ENCODE measurements at places on chromosomes 13 and 19. TPM values are rescaled to one million over a fixed set of nuclear protein-coding genes. Genes with fewer than 3 reads are reported as not detected.

The PDE4A gene
- 3.6 TPM for total RNA-seq

GRCh38 chr19:55440411-55441105, 2.5 kb downstream of the SHISA7 start:
- DNase-seq = no peak

DNA sequence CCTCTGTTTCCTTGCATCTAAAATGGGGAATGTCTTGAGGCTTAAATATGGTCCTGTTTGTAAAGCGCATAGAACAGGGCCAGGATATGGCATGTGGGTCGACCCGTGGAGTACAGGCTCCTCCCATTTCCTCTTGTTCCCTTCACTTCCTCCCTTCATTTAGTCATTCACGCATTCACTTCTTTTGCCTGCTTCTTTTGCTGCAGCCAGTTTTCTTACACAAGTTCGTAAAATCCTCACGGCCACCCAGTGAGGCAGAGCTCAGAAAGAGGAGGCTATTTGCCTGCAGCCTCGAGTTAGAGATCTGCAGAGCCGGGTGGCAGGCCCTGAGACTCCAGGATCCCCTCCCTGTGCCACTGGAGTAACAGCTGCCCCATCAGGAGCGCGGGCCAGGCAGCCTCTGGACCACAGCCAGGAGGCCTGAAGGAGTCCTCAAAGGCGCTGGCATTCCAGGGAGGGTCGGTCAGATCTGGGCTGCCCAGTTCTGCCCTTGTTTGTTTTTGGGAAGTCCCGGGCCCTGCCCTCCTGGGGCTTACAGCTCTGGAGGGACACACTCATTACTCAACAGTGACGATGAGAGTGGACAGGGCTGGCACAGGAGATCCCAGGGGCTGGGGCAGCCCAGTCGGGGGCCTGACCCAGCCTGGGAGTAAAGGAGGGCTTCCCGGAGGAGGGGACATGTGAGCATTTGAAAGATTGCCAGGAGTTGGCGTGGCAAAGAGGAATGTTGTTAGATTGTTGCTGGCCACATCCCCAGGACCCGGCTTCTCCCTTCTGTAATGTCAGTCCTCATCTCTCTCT, 4.6 kb downstream of the PPP5C start:
- peak; percentile 60 for DNase-seq

The CA11 gene
- total RNA-seq = 2.2 TPM

The ZNF730 gene
- 0.29 TPM for total RNA-seq

DNA sequence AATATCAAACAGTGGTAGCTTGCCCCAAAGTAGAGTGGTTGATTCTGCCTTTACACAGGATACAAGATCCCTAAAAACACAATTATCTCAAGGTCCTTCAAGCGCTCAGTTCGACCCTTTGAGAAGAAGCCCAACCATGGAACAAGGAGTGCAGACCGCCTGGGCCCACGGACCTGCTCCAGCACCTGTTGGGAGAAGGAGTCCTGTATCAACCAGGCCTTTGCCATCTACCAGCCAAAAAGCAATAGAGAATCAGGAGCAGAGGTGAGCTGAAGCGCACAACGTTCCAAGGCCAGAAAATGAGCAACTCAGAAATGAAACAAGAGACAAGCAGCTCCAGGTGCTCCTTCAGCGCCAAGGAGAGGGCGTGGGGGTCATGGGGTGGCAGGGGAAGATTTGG, 6.3 kb upstream of the LILRB3 start:
- DNase-seq = no peak

Measured in Caki2 (cell line).